ENCODE measurements at places on chromosomes 6 and 20.

DNA sequence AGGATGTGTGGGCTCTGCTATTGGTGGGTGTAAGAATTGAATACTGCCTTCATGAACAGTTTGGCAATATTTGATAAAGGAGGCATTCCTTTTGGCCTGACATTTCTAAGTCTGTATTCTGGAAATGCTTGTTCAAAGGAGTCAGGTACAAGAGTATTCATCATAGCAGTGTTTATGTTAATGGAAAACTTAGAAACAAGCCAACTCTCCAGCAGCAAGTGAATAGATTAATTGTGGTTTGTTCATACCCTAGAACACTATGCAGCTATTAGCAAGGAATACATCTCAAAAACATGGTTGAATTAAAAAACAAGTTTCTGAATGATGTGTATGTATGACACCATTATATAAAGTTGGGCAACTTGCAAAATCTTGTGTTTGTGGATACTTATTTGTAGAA lies 195.8 kb downstream of the ZFAND3 start:
- no peak for DNase-seq

DNA sequence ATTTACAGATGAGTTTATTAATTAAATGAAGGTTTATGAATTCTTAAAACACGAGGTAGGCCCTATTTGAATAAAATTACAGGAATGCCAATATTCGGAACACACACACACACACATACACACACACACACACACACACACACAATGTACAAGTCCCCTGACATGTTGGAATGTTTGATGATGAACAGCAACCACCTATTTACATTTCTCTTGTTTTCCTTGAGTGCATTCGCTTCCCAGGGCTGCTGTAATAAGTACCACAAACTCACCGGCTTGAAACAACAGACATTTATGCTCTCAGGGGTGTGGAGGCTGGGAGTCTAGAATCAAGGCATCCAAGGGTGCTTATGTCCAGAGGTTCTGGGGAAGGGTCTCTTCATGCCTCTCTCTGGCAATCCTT lies 90.3 kb downstream of the SLC22A3 start:
- DNase-seq, result no peak

GRCh38 chr6:11093376-11093625 lies 333 bp upstream of the SMIM13 start:
- no peak for DNase-seq

DNA sequence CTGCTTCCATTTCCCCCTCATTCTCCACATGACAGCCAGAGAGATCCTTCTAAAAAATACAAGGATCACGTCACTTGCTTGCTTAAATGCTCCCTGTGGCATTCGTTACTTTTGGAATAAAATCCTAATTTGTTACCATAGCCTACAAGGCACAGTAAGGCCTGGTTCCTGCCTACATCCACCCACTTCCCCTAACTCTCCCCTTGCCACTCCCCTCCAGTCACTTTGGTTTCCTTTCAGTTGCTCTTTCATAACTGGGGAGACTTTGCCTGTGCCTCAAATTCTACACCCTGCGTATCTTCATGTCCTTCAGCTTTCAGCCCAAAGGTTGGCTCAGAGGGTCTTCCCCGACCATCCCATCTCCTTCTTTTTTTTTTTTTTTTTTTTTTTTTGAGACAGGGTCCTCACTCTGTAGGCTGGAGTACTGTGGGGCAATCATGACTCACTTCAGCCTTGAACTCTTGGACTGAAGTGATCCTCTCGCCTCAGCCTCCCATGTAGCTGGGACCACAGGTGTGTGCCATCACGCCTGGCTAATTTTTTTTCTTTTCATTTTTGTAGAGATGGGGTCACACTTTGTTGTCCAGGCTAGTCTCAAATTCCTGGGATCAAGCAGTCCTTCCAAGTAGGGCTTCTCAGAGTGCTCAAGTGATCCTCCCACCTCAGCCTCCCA lies 12.5 kb downstream of the ID1 start:
- DNase-seq, result no peak

- DNase-seq, result no peak
Observed at GRCh38 chr6:163370464-163371117, 43.9 kb upstream of the QKI start.
